ENCODE measurements at places on chromosomes 3 and 15.

DNA sequence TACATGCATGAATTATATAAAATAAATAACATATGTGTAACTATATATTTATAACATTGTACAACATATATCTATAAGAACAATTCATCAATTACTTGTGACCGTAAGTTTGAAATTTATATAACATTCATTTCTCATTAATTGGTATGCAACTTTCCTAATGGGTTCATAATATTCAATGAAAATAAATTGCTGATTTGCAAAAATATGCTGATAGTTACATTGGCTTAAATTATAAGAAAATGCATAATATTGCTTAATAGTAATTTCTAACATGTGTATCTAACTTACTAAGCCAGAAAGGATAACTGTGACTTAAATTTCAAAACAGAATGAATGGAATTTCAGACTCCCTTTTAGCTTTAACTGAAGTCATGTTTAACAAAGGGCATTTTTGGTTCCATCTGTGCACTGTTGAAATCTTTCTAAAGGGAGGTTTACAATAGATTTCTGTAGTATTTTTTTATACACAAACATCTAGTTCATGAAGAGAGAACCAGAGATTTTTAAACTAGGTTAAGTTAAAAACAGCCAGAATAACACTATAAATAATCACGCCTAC is 310.9 kb downstream of the TBC1D5 start:
- DNase-seq: no peak

DNA sequence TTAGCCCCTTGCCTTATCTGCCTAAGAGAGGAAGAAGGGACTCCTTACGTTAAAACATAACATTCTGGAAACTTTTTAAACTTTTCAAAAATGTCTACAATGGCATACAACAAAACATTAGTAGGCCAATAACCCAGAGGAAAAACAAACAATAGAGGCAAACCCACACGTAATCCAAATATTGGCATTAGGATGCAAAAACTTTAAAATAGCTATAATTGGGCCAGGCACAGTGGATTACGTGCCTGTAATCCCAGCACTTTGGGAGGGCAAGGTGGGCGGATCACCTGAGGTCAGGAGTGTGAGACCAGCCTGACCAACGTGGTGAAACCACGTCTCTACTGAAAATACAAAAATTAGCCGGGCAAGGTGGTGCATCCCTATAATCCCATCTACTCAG is 134.9 kb downstream of the AQP9 start:
- DNase-seq: no peak

GRCh38 chr15:59845942-59846499 is 156.9 kb upstream of the BNIP2 start:
- DNase-seq: no peak

GRCh38 chr3:25094932-25095685 is 333.0 kb upstream of the RARB start:
- no peak for DNase-seq

DNA sequence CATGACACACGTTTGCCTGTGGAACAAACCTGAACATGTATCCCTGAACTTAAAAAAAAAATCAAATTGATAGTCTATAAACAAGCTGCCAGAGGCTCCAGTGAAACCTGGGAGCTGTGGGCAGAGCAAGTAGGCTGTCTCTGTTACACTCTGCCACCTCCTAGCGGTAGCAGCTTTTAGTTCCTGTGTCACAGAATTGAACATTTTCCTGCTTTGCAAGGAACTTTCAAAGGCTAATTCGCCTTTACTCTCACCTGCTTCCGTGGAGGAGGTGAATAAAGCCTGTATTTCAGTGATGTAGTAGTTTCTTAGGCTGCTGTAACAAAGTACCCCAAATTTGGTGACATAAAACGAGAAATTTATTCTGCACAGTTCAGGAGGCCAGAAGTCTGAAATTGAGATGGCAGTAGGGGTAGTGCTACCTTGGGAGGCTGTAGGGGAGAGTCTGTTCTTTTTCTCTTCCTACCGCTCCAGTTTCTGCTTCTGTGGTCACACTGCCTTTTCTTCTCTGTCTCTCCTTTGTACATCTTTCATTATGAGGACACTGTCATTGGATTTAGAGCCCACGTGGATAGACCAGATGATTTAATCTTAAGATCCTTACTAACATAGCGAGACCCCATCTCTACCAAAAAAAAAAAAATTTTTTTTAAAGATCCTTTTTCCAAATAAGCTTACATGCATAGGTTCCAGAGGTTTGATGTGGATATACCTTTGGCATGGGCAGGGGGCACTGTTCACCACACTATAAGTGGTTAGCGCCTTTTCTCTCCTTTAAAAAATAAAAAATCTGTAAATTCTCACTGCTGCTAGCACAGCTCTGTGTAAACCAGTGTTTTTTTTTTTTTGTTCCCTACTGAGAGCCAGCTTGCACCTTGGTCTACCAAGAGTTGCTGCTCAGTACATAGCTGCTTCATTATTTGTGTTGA is 25.3 kb downstream of the FBXO22 start:
- DNase-seq: no peak

DNA sequence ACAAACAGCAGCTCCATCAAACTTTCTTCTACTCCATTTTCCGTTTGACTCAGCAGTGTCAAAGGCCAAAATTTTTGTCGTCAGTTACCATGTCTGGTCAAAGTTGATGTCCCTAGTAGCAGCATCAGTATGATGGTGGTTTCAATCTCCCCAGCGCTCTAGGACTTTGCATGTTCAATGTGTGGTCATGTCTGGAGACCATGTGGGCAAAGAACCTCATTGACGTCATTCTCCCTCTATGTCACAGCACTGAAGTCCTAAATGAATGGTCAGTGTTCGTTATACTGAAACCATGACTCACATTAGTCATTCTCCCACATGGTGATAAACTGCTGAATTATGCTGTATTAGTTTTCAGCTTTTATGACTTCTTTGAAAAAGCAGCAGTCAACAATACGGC is 23.2 kb downstream of the SHC4 start:
- DNase-seq: no peak

DNA sequence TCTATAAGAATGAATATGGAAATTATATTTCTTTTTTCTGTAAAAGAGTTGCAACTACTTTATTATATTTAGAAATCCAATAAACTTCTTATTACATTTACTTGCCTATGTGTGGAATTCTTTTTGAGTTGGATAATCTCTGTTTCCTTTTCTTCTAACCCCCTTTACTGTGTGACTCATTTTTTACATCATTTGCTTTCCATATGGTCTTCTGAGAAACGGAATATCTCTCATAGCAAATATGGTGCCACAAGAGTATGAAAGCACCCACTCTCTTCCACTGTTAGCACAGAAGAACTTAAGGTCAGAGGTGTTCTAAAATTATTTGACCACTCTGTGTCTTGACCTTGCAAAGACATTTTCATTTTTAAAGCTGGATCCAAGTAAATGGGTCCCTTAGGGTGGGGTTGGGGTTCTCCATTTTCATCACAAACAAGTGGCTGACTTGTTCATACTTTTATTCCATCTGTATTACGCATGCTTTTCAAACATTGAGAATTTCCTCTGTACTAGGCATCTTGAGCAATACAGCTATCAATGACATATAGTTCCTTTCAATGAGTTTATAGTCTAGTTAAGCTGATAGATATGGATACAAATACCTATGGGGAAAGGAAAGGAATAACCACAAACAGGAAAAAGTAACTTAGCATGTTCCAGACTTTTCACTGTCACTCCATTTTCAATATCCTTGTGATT is 281.1 kb upstream of the TPRG1 start:
- no peak for DNase-seq

- no peak for DNase-seq
Measured at GRCh38 chr3:169218314-169218983, 445.1 kb downstream of the MECOM start.

- DNase-seq: no peak
Measured at GRCh38 chr3:141275973-141276372, 44.3 kb downstream of the PXYLP1 start.

GRCh38 chr3:177137774-177138705 is 59.2 kb downstream of the TBL1XR1 start:
- no peak for DNase-seq

DNA sequence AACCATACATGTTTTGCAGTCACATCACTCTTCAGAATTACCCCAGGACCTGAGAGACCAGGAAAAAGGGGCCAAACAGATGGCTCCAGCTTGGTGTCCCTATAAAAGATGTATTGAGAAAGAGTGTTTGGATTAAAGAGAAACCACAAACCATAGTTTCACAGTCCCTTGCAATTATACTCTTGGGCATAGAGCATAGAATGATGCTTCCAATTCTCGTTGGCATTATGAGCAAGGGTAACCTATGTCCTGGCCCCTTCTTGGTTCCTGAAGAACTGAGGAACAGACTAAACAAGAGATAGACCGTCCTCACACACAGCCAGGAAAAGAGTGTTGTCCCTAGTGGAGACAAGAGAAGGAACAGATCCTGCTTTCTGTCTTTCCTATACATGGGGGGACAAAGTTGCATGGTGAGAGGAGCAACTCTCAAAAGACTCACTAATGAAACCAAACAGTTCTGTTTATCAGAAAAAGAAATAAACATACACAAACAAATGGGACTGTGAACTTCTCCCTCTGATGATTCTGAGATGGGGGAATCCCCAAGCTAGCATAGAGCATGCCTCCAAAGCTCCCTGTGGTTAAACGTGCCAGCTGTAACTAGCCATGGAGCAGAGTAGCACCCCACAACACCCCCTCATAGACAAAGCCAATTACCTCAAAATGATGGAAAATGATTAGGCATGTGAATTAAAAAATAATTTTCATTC is 908.6 kb downstream of the NTRK3 start:
- DNase-seq: no peak

GRCh38 chr15:51192521-51193280 is 98.0 kb upstream of the TNFAIP8L3 start:
- peak; percentile 53 for DNase-seq

GRCh38 chr3:17974206-17974841 is 231.9 kb upstream of the TBC1D5 start:
- no peak for DNase-seq

DNA sequence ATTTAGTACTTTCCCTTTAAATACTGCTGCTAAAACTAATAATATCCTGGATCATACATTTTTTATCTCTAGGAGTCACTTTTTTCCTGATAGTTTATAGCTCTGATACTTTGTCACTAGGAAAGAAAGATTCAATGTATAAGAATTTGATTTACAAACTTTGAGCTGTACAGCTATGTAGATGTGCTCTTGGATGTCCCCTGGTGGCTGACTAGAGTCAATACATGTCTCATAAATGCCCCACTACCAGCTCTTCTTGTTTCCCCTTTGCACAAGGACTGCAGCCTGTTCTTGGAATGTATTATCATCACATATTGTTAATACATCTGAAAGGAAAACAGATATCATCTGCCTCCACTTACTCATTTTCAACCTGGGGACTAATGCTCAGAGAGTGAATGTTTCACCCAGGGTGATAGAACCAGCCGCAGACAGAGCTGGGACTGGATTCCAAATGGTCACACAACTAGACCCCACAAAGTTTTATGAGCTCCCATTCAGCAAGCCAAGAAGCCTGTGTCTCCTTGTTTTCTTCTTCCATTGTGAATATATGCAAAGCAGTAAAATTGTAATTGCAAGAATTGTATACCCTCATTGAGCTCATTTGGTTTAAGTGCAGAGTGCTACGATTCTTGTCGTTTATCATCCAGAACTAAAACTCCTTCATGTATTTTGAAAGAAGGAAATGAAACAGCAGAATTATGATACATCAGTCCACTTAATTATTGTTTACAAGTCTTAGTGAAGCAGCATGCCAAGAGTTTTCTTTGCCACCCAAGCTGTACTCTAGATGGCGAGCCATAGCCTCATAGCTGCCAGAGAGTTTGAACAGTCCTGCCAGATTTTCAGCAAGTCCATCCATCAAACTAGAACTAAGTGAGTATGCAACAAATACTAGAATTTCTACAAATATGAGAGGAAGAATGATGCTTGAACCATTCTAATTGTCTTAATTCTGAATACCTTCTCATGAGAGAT is 261.6 kb upstream of the LMCD1 start:
- DNase-seq: no peak

DNA sequence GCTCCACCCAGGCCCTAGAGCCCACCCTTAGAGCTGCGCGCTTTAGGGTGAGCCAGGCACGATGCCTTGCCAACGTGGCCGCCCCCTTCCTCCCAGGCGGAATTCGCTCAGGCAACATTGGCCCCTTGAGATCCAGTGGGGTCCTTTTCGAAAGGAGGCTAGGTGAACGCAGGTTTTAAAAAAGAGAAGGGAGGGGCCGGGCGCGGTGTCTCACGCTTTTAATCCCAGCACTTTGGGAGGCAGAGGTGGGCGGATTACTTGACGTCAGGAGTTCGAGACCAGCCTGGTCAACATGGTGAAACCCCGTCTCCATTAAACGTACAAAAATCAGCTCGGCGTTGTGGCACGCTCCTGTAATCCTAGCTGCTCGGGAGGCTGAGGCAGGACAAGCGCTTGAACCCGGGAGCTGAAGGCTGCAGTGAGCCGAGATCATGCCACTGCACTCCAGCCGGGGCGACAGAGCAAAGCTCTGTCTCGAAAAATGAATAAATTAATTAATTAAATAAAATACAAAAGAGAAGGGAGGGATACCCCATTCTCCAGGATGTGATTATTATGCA is 984 bp upstream of the RPP25 start:
- no peak for DNase-seq

DNA sequence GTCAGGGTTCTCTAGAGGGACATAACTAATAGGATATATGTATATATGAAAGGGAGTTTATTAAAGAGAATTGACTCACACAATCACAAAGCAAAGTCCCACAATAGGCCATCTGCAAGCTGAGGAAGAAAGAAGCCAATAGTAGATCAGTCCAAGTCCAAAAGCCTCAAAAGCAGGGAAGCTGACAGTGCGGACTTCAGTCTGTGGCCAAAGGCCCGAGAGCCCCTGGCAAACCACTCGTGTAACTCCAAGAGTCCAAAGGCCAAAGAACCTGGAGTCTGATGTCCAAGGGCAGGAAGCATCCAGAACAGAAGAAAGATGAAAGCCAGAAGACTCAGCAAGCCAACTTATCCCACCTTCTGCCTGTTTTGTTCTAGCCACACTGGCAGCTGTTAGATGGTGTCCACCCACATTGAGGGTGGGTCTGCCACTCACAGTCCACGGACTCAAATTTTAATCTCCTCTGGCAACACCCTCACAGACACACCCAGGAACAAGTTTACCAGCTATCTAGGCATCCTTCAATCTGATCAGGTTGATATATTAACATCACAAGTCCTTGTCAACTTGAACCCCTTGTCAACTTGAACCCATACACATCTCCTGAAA is 54.2 kb upstream of the ACAD9 start:
- DNase-seq: no peak

DNA sequence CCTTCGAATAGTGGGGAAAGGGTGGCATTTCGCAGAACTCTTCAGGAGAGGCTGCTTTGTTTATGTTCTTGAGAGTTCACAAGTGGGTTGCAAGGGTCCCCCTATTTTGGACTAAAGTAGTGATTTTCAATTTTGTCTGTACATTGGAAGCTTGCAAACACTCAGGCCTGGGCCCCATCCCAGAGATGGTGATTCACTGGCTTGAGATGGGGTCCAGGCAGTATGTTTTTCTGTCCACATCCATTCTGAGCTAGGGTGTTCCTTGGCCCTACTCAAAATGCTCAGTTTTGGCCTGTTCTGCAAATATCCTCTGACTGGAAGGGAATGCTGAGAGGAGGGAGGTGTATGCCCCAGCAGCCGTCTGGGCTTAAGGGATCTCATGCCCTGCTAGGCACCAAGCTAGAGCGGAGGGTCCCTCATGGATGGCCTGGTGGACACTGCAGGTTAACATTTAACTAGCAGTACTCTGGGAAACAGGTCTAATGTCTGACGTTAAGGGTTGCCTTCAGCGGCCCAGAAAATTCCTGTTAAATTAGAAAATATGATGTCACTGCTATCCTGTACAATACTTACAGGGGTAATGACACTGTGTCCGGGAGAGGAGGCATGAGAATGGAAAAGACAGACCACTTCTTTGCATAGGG is 181.4 kb downstream of the OPA1 start:
- DNase-seq: no peak

GRCh38 chr3:157204431-157204830 is 44.5 kb upstream of the CCNL1 start:
- no peak for DNase-seq

Measured in cerebellum (tissue), 4 donors.